Activated T-cell treated with anti-CD3 and anti-CD28 coated beads, Interleukin-2, amount 50 U/mL, for 1 hour (primary cell): ENCODE measurements at places on chromosomes 3 and 15.

DNA sequence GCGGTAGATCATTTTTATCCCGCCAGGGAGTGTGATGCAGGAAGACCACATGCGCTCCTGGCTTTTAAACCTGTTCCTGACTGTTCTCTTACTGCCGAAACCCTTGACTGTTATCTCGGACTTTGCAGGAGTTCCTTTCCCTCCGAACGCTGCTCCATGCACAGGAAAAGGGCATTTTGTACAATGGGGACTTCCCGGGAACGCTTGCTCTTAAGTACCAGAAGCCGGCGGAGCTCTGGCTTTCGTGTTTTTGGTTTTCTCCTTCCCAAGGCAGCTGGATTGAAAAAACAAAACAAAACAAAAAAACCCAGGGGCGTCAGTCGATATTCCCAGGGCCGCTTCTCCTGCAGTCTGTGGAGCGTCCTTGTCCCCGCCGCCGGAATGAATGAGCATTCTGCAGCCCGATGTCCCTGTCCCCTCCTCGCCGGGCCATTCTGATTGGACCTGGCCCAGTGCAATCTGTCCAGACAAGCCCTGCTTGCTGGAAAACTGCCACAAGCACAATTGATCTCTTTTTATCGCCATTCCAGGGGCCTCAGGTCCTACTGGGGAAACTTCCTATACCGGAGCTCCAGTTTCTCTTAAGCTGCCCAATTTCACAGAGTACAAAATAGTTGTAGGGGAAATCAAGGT is 44.8 kb downstream of the SLC6A1 start:
- no peak for DNase-seq

DNA sequence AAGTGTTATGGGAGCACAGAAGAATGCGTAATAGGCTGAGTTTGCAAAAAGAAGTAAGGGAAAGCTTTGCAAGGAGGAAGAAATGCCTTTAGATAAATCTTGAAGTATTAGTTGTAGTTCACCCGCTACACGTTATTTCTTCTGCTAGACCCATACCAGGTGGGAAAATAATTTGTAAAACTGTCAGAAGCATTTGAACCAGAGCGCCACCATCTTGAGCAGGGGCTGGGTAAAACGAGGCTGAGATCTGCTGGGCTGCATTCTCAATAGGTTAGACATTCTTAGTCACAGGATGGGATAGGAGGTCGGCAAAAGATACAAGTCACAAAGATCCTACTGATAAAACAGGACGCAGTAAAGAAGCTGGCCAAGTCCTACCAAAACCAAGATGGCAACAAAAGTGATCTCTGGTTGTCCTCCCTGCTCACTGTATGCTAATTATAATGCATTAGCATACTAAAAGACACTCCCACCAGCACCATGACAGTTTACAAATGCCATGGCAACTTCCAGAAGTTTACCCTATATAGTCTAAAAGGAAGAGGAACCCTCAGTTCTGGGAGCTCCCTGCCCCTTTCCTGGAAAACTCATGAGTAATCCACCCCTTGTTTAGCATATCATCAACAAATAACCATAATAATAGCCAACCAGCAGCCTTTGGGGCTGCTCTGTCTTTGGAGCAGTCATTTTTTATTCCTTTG is 50.0 kb upstream of the ZNF280D start:
- DNase-seq, result no peak

DNA sequence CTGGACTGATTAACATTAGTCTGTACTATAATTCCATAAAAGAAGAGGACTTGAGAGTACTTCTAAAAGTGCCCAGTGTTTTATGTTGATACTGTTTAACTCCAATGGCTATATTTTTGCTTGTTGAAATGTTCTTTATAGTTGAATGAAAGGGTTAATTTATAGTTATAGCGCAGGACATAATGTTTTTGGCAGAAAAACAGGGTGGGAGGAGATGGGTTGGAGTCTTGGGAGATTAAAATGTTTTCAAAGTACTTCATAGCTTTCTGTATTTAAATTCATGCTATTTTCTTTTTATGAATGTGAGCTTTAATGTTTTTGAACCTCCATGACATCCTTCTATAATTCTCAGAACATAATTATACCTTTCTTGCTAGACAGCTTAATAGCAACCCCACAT is 108.2 kb downstream of the CNTN3 start:
- no peak for DNase-seq

- no peak for DNase-seq
Measured at GRCh38 chr3:79367803-79368202, 400.0 kb downstream of the ROBO1 start.

GRCh38 chr15:87576486-87577176 is 679.9 kb downstream of the NTRK3 start:
- DNase-seq, result no peak

GRCh38 chr15:28051955-28052633 is 47.0 kb downstream of the OCA2 start:
- DNase-seq, result no peak

- no peak for DNase-seq
Measured at GRCh38 chr15:80011596-80011995, 40.6 kb upstream of the BCL2A1 start.

DNA sequence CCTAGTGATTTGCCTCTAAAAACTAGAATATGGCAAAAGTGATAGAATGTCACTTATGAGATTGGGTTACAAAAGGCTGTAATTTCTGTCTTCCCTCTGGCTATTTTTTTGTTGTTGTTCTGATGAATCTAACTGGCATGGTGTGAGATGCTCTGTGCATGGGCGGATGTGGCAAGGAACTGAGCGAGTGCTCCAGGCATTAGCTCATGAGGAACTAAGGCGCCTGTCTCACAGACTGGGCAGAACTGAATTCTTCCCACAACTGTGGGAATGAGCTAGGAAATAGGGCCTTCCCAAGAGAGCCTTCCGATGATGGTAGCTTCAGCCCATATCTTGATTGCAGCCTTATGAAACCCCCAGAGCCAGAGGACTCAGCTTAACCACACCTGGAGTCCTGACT is 222.5 kb downstream of the NR2F2 start:
- DNase-seq, result no peak

- DNase-seq, result no peak
Measured at GRCh38 chr3:120793601-120794000, 51.1 kb downstream of the GTF2E1 start.

- no peak for DNase-seq
Measured at GRCh38 chr15:94230431-94230882, 904 bp upstream of the MCTP2 start.

DNA sequence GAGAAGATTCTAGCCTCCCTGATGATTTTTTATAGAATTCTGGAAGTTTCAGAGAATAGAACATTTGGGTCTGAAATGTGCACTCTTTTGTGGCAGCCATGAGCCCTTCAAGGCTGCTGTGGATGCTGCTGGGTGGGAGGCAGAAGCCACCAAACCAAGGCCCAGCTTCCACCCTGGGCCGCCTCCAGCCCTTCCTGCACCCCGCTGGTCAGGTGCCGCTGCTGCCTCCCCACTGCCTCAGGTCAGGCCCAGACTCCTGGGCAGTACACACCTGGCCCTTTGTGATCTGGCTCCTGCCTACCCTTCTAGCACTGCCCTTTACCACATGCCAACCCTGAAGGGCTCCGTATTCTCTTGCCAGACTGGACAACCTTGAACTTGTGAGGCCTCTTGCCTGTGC is 28.3 kb downstream of the PPCDC start:
- no peak for DNase-seq

GRCh38 chr3:148315756-148316155 is 381.9 kb upstream of the AGTR1 start:
- no peak for DNase-seq

DNA sequence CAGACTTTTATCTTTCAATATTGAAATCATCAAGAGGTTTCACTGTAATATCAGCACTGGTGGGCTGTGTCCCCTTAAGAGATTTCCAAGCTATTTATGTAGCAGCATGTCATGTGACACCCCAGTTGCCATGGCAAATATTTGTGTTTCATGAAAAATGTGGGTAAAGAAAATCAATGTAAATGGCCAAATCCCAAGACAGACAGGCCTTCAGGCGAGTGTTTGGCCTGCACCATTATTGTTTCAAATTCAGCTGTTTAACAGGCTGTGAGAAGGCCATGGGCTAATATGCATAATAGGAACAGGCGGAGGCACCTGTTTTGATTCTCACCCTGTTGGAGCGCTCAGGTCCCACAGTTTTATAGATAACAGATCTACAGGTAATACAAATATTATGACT is 104.2 kb downstream of the IQCH start:
- DNase-seq, result no peak

DNA sequence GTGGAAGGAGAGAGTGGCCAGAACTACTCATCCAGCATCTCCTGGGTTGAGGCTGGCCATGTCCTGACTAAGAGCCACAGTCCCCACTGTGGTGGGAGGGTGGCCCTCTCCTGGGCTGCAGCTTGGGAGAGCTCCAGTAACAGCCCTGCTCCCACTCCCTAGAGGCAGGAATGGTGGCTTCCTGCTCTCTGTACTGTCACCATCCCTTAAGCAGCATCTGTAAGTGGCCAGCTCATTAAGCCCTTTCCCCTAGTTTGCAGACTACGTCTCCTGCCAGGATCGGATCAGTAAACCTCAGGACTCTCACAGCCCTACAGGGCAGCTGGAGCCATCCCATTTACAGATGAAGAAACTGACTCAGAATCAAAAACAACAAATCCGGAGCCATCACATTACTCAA is 30.5 kb downstream of the DNAJB8 start:
- DNase-seq, result no peak

DNA sequence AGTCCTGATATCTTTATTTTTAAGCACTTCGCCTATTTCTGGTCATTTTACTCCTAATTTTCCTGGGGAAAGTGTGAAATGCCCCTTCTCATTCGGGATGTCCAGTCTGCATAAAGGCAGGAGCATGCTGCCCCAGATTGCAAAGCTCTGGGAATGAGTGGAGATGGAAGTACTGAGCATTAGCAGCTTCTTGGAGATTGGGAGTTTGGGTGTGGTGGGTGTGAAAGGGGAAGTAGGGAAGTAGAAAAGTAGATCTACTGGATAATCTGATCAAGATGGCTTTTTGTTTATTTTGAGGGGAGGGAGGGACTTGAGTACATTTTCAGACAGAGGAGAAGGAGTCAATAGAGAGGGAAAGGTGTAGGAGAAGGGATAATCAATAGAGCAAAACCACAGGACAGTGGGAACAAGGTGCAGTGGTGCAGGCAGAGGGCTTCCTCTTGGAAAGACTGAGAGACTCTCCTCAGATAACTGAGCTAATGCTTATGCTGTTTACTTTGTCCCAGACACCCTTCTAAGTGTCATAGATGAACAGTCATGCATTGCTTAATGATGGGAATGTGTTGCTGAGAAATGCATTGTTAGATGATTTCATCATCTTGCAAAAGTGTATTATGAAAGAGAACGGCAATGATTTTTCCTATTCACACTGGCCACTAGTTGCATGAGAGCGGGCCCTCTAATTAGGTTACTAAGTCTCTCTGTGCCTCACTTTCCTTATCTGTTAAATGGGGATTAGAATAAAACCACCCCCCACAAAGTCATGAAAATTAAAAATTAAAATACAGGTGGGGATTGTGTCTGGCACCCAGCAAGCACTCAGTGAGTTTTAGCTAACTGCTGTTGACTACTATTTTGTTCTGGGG is 45.5 kb downstream of the PHLDB2 start:
- DNase-seq, result no peak

- no peak for DNase-seq
Measured at GRCh38 chr3:97896129-97896528, 74.3 kb downstream of the CRYBG3 start.

GRCh38 chr15:42786978-42787377 is 50.0 kb upstream of the CDAN1 start:
- no peak for DNase-seq

GRCh38 chr3:189513281-189514117 is 117.7 kb upstream of the TP63 start:
- DNase-seq, result no peak

DNA sequence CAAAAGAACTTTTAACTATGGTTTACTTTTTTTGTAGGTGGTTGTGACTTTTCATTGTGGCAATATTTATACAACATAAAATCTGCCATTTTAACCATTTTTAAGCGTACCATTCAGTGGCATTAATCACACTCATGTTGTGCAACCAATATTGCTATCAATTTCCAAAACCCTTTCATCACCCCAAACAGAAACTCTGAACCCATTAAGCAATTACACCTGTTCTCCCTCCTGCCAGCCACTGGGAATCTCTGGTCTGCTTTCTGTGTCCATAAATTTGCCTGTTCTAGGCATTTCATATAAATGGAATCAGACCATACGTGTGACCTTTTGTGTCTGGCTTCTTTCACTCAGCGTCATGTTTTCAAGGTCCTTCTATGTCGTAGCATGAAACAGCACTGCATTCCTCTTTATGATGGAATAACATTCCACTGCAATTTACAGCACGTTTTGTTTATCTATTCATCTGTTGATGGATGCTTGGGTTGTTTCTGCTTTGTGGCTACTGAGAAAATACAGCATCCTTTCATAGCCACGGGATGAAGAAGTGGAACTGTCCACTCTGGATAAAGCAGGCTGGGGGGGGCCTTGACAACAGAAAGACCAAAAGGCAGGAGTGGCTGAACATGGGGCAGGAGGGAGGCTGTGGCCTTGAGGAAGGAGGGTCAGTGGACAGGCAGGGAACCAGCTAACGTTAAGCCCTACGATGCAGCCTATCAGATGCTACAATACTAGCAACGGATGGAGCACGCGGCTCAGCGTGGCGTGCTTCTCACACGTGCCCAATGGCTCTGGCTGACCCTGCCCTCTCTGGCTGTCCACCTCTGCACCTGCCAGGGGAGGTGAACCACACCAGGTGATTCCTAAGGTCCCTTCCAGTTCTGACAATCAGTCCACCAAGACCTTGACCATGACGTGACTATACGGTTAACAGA is 110.9 kb downstream of the SEC22A start:
- no peak for DNase-seq

- no peak for DNase-seq
Measured at GRCh38 chr15:68572309-68572708, 6.5 kb upstream of the CORO2B start.

DNA sequence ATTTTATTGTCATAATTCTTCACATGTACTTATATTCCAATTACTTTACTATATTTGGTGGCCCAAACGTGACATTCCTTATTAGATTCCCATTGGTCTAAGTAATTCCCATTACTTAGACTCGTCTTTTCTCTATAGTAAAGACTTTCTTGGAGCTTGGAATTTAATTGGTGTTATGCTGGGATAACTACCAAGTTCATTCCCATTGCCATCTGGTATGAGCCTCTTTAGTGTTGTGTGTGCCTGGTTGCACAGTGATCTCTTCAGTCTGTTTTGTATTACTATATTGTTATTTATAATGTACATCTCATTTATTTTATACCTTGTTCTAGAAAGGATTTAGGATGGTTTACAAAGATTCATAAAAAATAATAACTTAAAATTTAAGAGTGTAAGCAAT is 27.8 kb downstream of the TMEM108 start:
- DNase-seq, result no peak

DNA sequence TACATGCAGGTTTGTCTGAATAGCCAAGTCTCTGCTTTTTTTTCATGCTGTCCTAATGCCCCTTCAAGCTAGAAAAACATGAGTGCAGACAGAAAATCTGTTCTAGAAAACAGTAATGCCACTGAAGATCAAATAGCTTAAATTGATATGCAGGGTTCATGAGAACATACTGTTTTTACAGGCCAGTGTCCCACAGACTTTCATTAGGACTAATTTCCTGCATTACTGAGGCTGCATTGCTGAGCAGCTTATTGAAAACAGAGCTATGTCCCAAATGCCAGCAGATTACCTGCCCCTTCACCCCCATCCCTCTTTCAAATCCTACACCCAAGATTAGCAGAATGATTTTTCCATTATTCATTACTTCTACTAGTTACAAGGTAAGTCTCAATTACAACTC is 665 bp downstream of the TM4SF18 start:
- no peak for DNase-seq
